ENCODE measurements at places on chromosomes 2 and 18.

DNA sequence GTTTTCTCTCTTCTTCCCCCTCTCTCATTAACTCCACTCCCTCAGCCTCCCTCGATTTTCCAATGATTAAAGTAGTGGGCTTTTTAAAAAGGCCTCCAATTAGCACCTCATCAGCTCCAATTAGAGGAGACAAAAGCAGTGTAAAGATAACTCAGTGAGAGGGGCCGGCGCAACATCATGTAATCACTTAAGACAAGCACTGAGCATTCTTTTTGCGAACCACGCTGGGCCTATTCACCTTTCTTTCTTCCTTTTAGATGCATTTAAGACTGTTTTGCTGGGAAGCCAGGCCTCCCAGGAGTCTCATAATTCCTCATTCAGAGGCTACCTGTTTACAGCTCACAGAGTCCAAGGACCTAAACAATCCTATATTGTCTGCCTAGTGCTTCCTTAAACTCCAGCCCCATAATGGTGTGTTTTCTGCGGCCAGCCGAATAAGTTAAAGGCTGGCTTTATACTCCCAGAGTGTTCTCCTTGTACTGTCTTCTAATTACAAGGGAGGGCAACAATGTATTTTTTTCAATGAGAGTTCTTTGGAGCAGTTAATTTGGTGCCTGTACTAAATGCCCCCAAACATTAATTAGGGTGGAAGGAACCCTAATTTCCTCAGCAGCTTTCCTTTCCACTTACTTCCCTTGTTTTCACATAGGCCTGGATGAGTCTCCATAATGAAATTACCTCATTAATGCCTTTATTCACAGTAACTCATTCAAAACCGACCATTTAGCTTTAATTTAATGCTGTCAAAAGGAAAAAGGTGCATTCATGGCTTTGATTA lies 28.0 kb upstream of the LMAN1 start:
- no peak for DNase-seq

GRCh38 chr18:59941331-59941730 lies 41.5 kb downstream of the PMAIP1 start:
- no peak for DNase-seq

GRCh38 chr2:133986881-133987795 lies 266.7 kb upstream of the MGAT5 start:
- no peak for DNase-seq

DNA sequence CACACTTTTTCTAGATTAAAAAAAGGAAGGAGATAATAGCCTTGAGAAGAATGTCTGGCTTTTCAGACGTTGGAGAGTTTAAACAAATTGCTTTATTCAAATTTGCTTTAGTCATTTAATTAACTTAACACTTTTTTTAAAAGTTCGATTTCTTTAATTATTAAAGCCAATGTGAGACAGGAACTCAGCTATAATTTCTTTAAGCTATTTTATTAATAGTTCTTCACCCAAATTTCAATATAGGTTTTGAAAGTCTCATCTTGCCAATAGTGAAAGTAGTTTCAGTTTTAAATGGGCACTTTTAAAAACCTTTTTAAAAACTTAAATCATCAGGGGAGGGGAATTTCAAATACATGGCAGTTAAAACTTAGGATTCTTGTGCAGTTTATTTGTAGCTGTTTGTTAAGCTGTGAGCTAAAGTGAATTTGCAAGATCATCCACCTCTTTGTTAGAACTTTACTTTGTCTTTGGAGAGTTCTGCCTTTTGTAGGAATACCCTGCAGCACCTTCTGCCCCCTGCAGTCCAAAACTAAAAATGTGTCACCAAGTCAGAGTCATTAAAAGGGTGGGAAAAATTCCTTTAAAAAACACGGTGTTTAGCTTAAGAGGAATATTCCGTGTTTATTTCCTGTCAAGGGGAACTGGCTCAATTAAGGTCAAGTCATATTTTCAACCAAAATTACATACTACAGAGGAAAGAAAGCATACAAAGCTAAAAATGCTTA lies 4.6 kb downstream of the TGIF1 start:
- peak; percentile 47 for DNase-seq

GRCh38 chr2:182381225-182381624 lies 45.6 kb downstream of the PDE1A start:
- DNase-seq, result no peak

DNA sequence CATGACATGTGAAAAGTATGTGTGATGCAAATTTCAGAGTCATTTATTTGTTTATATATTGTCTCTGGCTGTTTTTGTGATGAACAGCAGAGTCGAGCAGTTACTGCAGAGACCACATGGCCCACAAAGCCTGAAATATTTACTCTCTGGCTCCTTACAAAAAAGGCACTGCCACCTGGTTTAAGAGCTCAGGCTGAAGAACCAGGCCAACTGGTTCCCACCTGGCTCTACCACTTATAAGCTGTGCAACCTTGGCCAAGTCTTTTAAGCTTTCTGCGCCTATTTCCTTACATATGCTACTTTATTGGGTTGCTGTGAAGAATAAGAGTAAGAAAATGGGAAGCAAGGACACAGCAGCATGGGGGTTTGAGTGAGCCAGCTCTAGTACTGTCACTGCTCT lies 207.6 kb downstream of the L3MBTL4 start:
- no peak for DNase-seq

- DNase-seq, result no peak
These were observed 32.8 kb upstream of the TNS1 start for GRCh38 chr2:218035463-218036100.

- DNase-seq, result no peak
These were observed 92.3 kb downstream of the MYT1L start for GRCh38 chr2:2238726-2239269.

GRCh38 chr18:49597157-49597931 lies 35.5 kb downstream of the LIPG start:
- DNase-seq, result no peak

GRCh38 chr2:200028998-200029397 lies 73.6 kb downstream of the MAIP1 start:
- no peak for DNase-seq

GRCh38 chr2:120319123-120319522 lies 26.8 kb upstream of the INHBB start:
- no peak for DNase-seq

- no peak for DNase-seq
These were observed 759.7 kb upstream of the FANCL start for GRCh38 chr2:59000796-59001195.

- DNase-seq, result no peak
These were observed 117.9 kb downstream of the ETAA1 start for GRCh38 chr2:67515056-67515455.

DNA sequence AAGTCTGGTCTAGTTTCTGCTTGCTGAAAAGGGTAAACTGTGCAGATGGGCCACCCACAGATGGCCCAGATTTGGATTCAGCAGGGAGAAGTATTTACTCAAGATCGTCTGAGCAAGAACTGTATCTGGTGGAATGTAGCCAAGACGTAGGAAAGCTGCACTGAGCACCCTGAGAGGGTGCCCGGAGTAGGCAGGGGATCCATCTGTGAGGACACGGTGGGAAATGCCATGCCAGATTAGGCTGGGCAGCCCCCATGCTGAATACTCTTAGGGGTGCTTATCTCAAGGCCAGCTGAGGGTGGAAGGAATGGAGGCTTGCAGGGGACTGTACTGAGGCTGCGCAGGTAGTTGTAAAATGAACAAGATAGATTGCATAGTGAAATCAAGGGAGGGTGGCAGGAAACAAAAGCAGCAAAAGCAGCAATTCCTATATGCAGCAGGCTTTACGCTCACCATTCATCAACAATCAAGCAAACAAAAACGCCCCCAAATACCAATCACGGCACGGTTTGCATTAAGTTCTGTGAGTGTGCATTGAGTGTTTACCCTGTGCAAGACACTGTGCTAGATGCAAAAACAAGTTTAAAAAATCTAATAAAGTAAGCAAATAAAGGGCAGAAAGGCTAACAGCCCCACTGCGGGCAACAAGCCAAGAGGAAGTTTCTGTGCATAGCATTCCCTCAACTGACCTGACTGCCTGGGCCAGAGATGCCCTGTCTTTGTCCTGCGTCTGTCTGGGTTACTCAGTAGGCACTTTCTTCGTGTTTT lies 32.2 kb upstream of the LPIN2 start:
- DNase-seq, result no peak

- no peak for DNase-seq
These were observed 104.8 kb downstream of the SP100 start for GRCh38 chr2:230520875-230521155.

DNA sequence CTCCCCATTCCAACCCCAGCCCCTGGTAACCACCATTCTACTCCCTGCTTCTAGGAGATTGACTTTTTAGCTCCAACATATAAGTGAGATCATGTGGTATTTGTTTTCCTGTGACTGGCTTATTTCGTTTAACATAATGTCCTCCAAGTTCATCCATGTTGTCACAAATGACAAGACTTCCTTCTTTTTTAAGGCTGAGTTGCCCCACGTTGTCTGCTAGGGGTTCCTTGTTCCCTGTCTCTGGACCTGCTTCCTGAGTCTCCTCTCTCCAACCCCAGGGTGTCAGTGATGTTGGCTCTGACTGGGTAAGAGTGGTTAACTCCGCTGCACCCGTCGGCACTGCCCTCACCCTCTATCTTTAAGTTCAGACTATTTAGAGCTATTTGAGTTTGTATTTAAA lies 175.2 kb downstream of the SH3RF3 start:
- no peak for DNase-seq

DNA sequence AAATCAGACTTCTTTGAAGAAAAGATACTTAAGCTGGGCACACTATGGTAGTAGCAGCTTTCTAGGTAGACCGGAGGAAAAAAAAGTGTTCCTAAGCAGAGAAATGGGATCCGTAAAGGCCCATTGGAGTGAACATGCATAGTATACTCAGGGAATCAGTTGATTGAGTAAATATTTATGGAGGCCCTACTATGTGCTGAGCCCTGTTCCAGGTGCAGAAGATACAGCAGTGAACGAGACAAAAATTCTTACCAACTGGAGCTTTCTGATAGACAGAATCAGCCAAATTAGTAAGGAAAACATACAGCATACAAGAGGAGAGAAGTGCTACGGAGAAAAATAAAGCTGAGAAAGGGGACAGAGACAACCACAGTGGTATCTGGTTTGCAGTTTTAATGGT lies 28.1 kb downstream of the CRIM1 start:
- no peak for DNase-seq

- no peak for DNase-seq
These were observed 734 bp downstream of the SLC25A12 start for GRCh38 chr2:171893196-171893823.

DNA sequence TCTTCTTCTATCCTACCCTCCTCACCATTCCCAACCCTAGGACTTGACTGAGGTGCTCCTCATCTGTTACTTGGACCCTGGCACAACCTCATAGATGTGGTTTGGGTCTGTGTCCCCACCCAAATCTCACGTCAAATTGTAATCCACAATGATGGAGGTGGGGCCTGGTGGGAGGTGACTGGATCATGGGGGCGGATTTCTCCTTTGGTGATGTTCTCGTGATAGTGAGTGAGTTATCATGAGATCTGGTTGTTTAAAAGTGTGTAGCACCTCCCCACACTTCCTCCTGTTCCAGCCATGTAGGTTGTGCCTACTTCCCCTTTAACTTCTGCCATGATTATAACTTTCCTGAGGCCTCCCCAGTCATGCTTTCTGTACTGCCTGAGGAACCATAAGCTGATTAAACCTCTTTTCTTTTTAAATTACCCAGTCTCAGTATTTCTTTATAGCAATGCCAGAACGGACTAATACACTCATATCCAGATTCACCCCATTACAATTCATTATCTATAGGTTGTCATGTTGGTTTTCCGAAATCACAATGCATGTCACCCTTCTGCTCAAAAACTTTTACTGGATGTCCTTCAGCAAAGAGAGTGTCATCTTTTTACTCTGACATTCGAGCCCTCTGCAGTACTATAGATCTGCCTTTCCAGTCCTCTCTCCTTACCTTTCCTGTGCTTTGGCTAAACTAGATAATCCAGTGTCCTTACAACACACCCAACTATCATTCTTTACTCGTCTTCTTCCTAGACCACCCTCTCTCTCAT lies 45.7 kb downstream of the APOB start:
- no peak for DNase-seq

DNA sequence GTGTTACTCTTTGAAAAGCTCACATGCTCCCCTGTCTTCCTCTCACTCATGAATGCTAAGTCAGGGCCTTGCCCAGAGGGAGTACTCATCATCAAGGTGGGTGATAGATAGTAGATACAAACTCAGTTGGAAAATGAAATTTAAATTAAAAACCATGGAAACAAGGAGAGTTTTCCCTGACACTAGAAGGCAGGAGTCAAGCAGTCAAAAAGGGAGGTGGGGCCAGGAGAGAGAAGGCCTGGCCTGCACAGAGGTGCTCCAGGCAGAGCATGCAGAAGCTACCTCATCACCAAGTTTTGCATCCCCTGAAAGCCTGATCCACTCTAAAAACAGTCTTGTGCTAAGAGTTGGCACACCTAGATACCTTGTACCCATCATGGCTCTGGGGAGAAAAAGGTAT lies 143.7 kb downstream of the MYO5B start:
- no peak for DNase-seq

GRCh38 chr2:209426432-209426831 lies 2.6 kb downstream of the MAP2 start:
- DNase-seq, result no peak

- no peak for DNase-seq
These were observed 150.4 kb downstream of the HDAC4 start for GRCh38 chr2:239250216-239251081.

GRCh38 chr18:42174909-42175308 lies 219.9 kb downstream of the PIK3C3 start:
- no peak for DNase-seq

DNA sequence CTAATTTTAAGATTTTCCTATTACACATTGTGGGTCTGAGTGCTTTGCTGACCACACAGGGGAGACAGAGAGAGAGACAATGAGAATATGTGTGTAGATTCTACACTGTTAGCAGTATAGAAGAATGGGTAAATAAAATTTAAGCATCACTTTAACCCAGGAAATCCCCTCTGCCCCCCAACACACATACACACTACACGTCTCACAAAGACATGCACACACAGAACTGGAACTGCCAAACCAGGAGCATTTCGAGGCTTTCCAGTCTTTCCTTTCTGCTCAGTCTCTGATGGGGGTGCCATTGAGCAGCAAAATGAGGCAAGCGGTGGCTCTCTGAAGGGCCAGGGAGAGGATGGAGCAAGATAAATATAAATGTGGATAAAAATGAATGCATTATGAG lies 2.5 kb downstream of the MERTK start:
- DNase-seq, result peak; percentile 23

GRCh38 chr2:120626566-120626965 lies 109.1 kb upstream of the GLI2 start:
- DNase-seq, result no peak

DNA sequence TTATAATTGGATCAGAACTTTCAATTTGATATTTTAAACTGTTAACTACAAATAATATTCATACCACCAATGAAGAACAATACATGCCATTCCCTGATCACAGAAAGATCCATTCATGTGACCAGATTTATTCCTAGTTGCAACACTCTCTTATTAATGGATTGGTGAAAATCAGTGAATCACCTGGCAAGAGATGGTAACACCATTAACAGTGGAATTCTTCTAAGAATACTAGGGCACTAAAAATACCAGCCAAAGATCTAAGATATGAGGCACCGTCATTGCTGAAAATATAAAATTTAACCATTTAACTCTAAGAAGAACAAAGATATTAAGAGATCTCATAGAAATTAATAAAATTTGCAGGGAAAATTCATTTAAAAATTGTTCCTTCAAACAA lies 58.1 kb downstream of the MAP4K3 start:
- DNase-seq, result no peak

Measured in endothelial cell (in vitro differentiated cells).